ENCODE measurements at places on chromosomes 1 and 21. TPM values are rescaled to one million over a fixed set of nuclear protein-coding genes. Genes with fewer than 3 reads are reported as not detected.

NPL gene
- total RNA-seq = 3.4 TPM

IFNLR1 gene
- 39.7 TPM for total RNA-seq

GRCh38 chr1:94669198-94669597 lies 127.6 kb upstream of the F3 start:
- H3K4me1 ChIP-seq = no peaks in the 10 kb centered on the region
- DNase-seq = no peak
- no peak overlapping the region for H3K27ac ChIP-seq
- H3K36me3 ChIP-seq = no peaks in the 10 kb centered on the region
- no peaks in the 10 kb centered on the region for H3K27me3 ChIP-seq

- no peak overlapping the region for H3K27ac ChIP-seq
- H3K4me1 ChIP-seq = no peaks in the 10 kb centered on the region
- no peaks in the 10 kb centered on the region for H3K27me3 ChIP-seq
- no peaks in the 10 kb centered on the region for H3K36me3 ChIP-seq
Measured at GRCh38 chr1:227712648-227713047, 22.5 kb downstream of the JMJD4 start.

- H3K36me3 ChIP-seq = no peaks in the 10 kb centered on the region
- H3K27ac ChIP-seq = peak overlapping the region; percentile 25
- peak; percentile 60 for DNase-seq
- H3K4me1 ChIP-seq = peaks cover 70% of the 10 kb centered on the region
- peak overlapping the region; percentile 62 for H3K4me3 ChIP-seq
Measured at GRCh38 chr21:34886240-34887104, 162.6 kb downstream of the RUNX1 start.

DNA sequence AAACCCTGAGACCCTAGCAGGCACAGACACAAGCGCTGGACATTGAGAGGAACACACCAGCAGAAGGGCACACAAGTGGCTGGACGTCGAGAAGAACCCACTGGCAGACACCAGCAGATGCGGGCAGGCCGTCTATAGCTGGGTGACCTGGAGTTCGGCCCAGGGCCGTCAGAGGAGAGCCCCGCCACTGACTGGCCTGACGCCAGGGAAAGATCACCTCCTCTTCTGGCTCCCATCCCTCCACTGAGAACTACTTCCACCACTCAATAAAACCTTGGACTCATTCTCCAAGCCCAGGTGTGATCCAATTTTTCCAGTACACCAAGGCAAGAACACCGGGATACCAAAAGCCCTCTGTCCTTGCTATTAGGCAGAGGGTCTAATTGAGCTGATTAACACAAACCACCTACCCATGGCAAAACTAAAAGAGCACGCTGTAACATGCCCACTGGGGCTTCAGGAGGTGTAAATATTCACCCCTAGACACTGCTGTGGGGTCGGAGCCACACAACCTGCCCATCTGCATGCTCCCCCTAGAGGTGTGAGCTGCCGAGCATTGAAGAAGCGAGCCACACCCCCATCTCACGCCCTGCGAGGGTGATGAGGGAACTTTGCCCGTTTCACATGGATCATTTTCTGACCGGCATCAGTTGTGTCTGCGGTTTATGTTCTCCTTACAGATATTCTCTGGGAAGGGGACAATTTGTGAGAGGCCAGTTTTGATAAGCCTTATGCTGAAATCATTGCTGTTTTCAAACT lies 104.8 kb downstream of the HLX start:
- no peak overlapping the region for H3K4me3 ChIP-seq
- no peaks in the 10 kb centered on the region for H3K36me3 ChIP-seq
- H3K4me1 ChIP-seq = no peaks in the 10 kb centered on the region
- H3K27me3 ChIP-seq = no peaks in the 10 kb centered on the region
- DNase-seq = no peak
- H3K27ac ChIP-seq = no peak overlapping the region

GRCh38 chr21:10640446-10640845 lies 119.1 kb downstream of the TPTE start:
- H3K27me3 ChIP-seq = no peaks in the 10 kb centered on the region
- H3K4me1 ChIP-seq = no peaks in the 10 kb centered on the region
- H3K27ac ChIP-seq = no peak overlapping the region
- H3K4me3 ChIP-seq = no peak overlapping the region
- DNase-seq = no peak

All from B cell (primary cell).